ENCODE measurements at places on chromosomes 2 and 18.

- DNase-seq: no peak
These were observed 138.9 kb downstream of the PTH2R start for GRCh38 chr2:208545403-208546042.

GRCh38 chr2:201816657-201817575 is 10.6 kb downstream of the CDK15 start:
- DNase-seq: no peak

GRCh38 chr2:15693926-15694588 is 102.4 kb downstream of the DDX1 start:
- no peak for DNase-seq

DNA sequence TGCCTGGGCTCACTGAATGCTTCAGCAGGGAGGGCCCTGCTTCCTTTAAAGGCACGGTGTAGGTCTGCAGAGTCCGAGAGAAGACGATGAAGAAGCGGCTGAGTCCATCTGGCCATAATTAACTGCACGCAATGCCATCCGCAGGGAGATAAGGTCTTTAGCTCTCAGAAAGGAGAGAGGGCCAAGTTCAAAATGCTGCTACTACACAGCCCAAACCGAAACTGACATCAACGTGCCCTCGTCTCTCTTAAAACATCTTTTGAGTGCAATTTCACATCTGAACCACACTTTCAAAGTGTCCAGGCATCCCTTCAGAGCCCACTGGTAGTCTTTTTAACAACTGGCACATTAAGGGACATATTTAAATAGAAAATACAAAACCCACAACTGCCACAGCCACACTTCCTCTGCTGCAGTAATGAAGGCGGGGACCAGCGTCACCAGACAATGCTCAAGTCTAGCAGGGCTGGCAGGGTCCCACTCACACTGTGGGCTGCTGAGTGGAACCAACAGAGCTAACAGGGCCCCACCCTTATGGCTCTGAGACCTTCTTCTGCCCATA is 35.8 kb downstream of the ST3GAL5 start:
- no peak for DNase-seq

DNA sequence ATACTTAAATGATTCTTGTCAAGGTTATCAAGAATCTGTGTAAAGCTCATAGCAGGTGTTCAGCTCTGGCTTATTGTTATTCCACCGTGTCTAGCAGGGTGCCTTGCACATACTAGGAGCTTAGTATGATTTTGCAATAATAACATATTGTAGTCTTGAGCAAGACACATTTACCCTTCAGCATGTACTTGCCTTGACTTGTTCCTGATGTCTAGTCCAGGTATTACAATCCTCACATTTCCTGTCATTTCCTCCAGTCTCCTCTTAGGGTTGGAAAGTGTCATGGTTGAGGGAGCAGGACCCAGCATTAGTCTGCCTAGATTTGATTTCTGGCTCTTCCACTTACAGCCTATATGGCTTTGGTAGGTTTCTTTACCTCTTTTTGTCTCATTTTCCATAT is 246.1 kb downstream of the RAD51AP2 start:
- DNase-seq: no peak
